ENCODE measurements at places on chromosomes 7 and 10.

- DNase-seq = no peak
These were observed 228.1 kb downstream of the WDR11 start for GRCh38 chr10:121079226-121079625.

GRCh38 chr7:126449611-126450268 lies 803.0 kb downstream of the GRM8 start:
- no peak for DNase-seq

- no peak for DNase-seq
These were observed 26.5 kb downstream of the TNRC18 start for GRCh38 chr7:5396999-5397663.

GRCh38 chr7:137304624-137305235 lies 38.8 kb downstream of the PTN start:
- no peak for DNase-seq

- no peak for DNase-seq
These were observed 269.7 kb downstream of the AGMO start for GRCh38 chr7:15292138-15292537.

DNA sequence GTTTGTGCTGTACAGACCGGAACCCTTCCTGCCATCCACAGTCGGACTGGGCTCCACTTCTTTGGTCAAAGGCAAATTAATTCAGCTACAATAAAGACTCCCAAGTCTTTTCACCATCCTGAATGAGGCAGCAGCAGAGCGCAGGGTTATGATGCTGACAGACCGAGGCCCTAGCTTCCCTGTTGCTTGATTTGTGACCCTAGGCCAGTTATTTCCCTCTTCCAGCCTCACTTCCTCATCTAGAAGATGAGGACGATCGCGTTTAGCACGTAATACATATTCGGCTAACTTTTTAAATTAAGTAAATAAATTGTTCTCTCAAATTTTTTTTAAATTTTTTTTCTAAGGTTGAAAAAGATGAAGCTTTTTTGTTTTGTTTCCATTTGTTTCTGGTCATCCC lies 18.1 kb downstream of the ADRB1 start:
- DNase-seq = no peak
